Activated CD4-positive, alpha-beta T cell treated with anti-CD3 and anti-CD28 coated beads, Interleukin-2, amount 50 U/mL, for 4 hours (primary cell): ENCODE measurements at places on chromosomes 7 and 10.

GRCh38 chr10:86122646-86123045 lies 243.9 kb downstream of the GRID1 start:
- no peak for DNase-seq

DNA sequence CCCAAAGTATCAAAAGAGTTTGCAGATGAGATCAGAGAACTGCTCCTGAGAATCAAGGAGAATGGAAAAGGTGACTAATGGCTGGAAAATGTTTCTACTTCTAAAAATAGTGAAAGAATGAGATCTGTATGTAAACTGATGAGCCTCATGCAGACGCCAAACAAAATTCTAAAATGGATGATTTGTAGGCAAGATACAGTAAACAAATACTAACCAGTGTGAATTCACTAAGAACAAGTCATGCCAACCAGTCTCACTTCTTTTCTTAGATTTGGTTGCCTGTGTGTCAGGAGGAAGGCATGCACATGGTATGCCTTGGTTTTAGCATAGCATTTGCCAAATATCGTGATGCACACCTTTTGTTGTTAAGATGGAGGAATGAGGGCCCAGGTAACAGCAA lies 94.9 kb upstream of the PIK3CG start:
- DNase-seq, result no peak

DNA sequence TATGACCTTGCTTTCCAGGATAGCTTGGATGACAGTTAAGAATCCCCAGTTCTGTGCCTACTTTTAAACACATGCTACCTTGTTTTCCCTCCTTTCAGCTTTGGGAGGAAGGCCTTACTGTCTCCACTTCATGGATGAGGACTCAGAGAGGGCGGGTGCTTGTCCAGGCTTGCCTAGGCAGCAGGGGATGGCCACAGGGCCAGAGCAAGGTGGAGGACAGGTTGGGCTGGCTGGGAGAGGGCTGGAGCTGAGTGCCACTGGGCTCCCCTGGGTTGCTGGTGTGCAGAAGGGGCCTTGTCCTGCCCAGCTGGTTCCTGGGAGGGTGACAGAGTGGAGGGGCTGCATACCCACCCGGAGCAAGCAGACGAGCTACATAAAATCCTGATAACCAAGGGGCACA lies 117.8 kb downstream of the GRK5 start:
- no peak for DNase-seq

- DNase-seq, result no peak
Observed at GRCh38 chr10:20811131-20811530, 86.0 kb downstream of the NEBL start.
